ENCODE measurements at places on chromosomes 12 and 14.

DNA sequence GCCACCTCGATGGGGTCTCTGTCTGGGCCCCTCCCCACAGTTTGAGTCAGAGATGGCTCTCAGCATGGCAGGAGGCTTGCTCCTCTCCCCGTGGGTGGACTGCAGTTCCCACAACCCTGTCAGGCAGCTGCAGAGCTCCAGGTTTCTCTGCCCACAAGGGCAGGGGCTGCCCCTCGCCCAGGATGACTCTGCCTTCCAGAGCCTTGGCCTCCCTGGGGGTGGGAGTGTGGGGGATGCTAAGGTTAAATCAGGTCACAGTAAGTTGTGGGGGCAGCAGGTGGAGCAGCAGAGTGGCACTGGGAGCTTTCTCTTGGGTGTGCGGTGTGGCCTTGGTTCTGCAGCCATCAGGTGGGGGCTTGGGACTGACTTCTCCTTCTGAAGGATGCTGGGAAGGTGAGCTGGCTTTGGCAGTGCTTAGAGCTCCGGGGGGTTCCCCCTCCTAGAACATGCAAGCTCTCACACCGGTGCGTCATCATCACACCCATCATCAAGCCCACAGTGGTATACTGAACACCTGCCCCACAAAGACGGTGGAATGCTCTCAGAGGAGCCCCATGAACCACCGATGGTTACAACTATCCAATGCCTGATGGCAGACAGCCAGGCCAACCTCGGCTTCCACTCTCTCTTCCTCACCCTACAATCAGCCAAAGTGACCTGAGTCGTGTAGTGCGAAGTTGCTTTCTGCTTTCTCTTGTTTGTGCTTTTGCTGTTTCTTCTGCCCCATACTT lies 39.7 kb downstream of the ERH start:
- DNase-seq, result no peak

GRCh38 chr14:67191768-67192290 lies 2.6 kb downstream of the GARIN2 start:
- peak; percentile 16 for DNase-seq

- DNase-seq, result no peak
These were observed 3.6 kb upstream of the NINJ2 start for GRCh38 chr12:666766-667308.

- DNase-seq, result no peak
These were observed 9.5 kb downstream of the CATSPERB start for GRCh38 chr14:91722386-91722785.

GRCh38 chr12:82862069-82862841 lies 175.5 kb downstream of the TMTC2 start:
- peak; percentile 63 for DNase-seq

DNA sequence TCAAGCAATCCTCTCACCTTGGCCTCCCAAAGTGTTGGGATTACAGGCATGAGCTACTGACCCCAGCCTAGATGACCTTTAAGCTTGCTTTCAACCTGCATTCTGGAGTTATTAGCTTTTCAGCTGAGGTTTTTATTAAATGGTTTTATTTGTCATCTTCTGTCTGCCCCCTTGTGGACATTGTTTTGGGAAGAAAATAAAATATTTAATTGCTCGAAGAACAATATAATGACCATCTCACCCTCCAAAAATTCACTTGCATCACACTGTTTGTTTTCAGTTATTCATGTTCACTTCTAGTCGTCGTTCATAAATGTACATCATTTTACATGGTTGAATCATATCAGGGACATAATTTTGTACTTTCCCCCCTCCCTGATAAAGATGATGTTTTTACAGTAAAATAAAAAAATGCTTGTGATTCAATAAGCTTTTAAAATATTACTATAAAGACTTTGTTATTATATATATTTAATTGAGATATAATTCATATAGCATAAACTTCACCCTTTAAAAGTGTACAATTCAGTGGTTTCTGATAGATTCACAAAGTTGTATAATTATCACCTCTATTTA lies 10.1 kb upstream of the SPATS2 start:
- peak; percentile 76 for DNase-seq

- no peak for DNase-seq
These were observed 73.6 kb downstream of the RPS29 start for GRCh38 chr14:49512571-49512970.

GRCh38 chr14:65228436-65228835 lies 126.1 kb upstream of the MAX start:
- DNase-seq, result no peak

- DNase-seq, result peak; percentile 64
These were observed 337.5 kb upstream of the PDE3A start for GRCh38 chr12:20030826-20031225.

- DNase-seq, result no peak
These were observed 19.9 kb upstream of the COCH start for GRCh38 chr14:30854492-30854891.

GRCh38 chr12:103626498-103626897 lies 39.4 kb downstream of the STAB2 start:
- DNase-seq, result no peak
